ENCODE measurements at places on chromosomes 12 and 14.

GRCh38 chr12:3634348-3634747 is 118.6 kb downstream of the CRACR2A start:
- no peak for DNase-seq

DNA sequence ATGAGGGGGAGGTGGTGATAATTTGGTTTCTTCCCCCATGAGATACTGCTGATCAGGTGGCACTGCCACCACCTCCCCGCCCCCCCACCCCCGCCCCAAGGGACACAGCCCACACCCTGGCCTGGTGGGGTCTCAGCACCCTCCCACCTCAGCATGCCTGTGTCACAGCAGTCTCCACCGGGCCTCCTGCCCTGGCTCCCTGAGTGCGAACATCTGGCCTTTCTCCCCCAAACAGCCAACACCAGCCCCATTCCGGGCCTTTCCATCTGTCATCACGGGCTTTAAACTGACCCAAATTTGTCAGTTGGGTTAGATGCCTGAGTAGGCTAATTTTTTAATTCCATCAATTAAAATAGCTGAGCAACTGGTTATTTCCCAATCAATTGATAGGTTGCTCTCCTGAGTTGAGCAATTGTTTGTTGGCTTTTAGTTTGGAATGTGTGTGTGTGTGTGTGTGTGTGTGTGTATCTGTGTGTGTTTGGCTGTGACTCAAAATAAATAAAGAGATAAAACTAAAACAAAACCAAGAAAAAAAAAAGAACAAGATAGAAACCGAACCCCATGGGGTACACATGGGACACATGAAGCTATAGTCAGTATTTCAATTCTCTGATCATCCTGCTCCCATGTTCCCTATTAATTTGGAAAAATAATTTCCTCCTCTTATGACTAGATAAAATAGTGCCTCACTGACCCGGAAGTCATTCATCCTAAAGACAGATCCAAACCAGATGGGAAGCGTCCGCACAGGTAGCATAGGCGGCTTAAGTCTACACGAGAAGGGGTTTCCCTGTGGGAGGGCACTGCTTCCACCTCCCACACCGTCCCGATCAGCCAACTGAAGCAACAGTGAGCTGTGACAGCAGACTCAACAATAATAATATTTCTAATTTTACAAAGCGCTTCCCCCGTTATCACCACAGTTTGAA is 7.4 kb downstream of the SERPINA12 start:
- no peak for DNase-seq

- DNase-seq = no peak
These were observed 191.7 kb upstream of the FRMD6 start for GRCh38 chr14:51460011-51460410.

DNA sequence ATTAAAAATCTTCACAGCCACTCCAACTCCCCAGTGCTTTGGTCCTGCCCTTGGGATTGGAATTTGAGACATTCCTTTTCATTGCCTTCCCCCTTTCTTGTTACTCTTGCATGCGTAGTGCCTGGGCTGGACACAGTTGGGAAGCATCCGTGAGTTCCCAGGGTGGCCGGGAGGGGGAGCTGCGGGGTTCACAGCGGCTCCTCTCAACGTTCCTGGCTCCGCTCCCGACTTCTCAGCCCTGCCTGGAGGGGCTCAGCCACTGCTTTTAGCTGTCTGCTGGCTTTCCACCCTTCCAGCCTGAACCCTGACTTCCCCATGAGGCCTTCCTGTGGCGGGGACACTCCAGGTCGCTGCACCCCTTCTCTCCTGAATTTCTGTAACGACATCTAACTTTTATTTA is 3.2 kb downstream of the TEX52 start:
- DNase-seq = peak; percentile 31

DNA sequence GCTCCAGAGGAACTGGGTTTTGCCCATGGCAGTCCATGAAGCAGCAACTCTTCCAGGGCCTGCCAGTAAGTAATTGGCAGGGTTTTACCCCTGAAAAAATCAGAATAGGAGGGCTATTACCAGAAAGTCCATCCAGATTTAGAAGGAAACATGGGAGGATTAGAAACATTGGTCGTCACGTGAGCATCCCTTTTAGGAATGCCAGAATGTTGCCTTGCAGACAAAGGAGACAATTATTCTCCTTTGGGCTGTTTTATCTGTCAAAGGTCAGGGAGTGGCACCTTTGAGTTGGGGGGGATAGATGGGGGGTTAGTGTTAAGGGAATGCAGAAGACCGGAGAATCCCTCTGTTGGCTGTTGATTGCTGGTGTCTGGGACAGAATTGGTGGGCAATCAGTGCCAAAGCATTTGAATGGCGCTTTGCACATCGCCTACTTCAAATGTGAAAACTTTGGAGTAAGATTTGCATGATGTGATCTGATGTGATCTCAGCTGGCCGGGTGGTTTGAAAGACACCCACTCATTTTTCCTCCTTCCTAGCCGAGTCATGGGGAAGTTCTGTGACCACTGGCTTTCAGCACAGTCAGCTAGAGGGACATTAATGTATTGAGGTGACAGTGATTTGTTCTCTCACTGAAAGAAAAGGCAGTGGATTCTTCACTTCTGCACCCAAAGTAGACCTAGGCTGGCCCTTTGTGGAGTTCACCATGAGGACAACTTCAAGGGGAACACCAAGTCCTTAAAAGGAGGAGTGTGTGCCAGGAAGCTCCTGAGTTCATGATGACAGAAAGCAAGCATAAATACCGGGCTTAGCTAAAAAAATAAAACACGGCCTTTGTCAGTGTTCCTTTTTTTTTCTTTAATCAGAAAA is 31.4 kb downstream of the FLVCR2 start:
- no peak for DNase-seq

DNA sequence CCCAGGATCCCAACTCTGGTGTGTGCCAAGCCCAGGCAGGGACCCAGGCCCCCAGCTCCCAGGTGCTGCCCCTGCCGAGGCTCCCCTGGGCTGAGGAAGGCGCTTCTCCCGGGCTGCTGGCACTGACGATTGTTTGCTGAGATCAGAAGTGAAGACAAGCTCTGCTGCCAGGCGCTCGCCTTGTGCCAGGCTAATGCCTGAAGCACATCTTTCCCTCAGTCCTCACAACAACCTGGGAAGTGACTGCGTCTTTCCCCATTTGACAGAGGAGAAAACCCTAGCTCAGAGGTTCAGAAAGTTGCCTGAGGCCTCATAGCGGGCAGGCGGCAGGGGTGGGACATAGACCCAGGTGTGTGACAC is 36.8 kb downstream of the ANKRD9 start:
- no peak for DNase-seq

- no peak for DNase-seq
These were observed 133.2 kb upstream of the DDHD1 start for GRCh38 chr14:53286301-53286700.

DNA sequence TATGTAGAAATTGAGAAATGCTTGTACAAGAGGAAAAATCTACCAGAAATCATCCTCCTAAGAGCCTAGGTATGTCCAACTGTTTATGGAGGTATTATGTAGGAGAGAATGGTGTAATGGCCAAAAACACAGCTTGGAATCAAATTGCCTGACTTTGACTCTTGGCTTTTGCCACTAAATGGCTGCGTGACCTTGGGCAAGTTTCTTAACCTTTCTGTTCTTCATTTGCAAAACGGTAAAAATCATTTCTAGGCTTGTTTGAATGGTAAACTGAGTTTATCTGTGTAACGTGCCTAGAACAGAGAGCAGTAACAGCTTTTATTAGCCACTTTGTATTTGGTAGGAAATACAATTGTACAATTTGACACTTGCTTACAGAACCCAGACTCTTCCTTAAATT is 4.9 kb upstream of the GRIP1 start:
- no peak for DNase-seq

DNA sequence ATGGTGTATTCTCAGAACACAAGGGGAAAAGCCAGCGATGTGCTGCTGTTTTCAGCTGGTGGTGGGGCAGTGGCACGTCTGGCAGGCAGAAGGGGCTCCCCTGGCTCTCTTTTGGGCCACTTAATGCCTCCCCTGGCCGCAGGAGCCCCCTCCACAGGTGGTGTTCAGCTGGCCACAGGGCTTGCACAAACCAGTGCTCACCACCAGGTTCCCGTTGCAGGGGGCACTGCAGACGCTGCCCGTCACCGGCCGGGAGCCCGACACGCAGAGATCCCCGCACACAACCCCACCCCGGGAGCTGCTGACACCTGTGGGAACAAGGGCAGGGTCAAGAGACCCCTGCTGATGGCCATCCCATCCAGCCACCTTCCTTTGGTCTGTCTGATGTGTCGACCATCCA is 6.7 kb downstream of the KRT83 start:
- DNase-seq = no peak

DNA sequence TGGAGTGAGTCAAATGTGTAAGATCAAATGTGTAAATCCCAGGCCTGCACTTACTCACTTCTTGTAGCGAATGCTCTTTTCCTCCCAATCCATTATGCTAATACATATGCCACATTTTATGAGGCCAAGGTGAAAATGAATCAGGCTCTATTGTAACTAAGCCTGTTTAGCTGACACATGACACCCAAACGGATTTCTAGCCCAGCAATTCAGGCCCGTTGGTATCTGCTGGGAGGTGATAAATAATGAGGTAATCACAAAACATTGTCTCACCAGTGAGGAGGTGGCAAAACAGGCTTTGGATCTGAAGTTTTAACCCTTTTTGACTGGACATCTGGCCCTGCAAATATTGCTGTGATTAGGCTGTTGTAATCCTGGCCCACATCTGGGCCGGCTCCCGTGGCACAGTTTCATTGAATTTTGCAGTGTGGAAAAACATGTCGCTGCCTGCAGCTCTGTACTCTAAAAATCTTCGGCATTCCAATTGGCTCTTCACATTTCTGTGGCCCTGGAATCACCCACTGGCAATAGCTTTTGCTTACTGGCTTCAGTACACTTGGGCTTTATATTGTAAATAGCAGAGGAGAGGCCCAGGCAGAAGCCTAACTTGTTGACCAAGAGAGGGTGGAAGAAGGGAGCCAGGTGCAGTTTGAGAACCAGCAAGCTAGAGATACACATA is 106.1 kb downstream of the PAX9 start:
- no peak for DNase-seq

DNA sequence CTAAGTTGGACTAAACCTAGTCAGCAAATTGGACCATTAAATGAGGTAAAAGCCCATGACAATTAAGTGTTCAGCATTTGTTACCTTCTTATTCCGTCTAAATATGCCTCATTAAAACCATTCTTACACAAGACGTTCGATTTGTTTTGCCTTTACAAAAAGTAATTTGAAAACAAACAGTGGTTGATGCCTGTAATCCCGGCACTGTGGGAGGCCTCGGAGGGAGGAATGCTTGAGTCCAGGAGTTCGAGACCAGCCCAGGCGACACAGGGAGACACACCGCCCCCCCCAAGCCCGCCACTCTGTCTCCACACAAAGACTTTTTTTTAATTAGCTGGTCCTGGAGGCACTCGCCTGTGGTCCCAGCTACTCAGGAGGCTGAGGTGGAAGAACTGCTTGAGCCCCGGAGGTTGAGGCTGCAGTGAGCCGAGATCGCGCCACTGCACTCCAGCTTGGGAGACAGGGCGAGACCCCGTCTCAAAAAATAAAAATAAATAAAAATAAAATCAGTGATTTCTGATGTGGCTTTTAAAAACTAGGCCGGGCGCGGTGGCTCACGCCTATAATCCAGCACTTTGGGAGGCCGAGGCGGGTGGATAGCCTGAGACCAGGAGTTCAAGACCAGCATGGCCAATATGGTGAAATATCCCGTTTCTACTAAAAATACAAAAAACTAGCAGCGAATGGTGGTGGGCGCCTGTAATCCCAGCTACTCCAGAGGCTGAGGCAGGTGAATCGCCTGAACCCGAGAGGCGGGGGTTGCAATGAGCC is 856 bp upstream of the EIF4B start:
- no peak for DNase-seq

DNA sequence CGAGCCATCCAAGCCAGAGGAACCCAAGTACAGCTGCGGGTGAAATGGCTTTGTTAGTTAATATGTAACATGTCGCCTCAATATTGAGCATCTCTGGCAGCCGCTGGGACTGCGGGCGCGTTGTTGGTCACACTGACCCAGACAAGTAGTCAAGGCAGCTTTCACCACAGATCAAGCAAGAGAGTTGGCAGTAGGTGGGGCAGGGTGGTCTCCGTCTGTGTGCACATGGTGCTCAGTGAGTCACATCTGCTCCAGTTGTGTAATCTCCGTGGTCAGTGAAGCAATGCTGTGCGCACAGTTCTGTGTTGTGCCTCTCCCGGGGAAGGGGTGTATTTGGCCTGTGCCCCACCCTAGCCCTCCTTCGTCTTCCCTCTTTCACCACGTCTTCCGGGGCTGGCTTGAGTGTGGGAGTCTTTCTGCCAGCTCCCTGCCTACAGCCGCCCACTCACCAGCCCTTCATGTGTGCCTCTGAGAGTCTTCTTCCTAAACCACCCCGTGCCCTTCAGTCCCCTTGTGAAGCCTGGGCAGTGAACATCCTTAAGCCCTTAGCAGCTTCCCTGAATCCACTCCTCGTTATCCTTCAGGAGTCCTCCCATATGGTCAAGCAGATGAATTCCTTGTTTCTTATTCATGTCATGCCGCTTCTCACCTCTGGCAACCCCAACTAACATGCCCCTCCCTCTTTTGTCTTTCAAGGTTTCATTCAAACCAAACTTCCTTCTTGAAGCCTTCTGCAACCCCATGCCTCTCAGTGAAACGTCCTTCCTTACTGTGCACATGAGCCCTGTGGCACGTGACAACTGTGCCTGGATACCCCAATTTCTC is 242.1 kb downstream of the CACNA1C start:
- no peak for DNase-seq

DNA sequence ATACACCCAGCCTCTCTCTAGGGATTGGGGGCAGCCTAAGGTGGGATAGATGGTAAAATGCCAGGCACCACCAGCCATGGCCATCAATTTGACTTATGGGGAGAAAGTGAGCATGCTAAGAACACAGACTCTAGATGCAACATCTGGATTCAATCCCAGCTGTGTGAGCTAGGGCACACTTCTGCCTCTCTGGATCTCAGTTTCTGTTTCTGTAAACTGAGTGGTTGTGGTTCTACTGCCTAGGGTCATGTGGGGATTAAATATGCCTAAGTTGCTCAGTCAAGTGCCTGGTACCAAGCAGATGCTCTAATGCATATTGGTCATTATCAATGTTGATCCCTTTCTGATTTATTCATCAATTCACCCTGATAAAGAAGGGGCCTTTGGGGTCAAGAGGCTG is 12.6 kb upstream of the OAS1 start:
- DNase-seq = no peak

GRCh38 chr12:2640281-2640680 is 154.5 kb upstream of the FKBP4 start:
- no peak for DNase-seq

DNA sequence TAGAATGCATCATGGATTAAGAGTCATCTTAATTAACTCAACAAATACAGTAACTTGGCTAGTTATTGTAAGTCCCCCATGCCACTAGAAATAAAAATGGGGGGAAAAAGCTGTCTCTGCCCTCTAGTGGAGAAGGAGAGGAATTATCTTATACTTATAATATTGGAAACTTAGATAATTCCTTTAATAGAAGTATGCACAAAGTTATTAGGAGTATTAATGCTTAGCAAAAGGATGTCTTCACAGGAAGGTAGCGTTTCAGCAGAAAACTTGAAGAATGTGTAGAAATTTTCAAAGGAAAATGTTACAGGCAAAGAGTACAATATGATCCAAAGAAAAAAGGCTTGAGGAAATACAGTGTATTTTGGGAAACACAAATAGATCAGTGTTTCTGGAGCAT is 19.8 kb downstream of the OR5AU1 start:
- DNase-seq = no peak

All from stimulated activated CD8-positive, alpha-beta memory T cell treated with anti-CD3 and anti-CD28 coated beads, Interleukin-4, amount 100 ng/mL, for 24 hours (primary cell).